ENCODE measurements at places on chromosomes 5 and 9.

- DNase-seq = no peak
Observed at GRCh38 chr9:110069326-110070248, 138.4 kb downstream of the C9orf152 start.

DNA sequence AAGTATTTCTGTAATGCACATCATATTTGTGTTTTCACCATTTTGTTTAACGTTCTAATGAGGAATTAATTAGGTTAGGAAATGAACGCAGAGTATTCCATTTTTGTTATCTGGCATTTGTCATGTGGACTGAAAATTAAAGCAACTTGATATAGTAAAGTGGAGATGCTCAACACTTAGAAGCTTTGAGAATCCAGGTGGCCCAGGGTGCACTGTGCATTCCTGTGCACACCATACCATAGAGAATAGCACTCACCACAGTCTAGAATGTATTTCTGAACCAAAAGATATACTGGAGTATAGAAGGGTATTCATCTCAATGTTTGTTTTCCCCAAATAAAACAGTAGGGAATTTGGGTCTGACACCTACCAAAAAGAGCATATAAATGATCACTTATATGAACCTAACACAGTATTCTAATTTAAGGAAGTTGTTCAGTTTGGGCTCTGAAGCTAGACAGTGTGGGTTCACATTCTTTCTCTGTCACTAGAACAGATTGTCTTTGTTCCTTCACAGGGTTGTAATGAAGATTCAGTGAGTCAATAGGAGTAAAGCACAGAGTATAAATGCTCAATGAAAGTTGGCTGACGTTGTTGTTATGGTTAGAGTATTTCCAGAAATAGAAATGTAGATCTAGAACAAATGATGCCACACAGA is 125.6 kb upstream of the DMRT1 start:
- DNase-seq = no peak

DNA sequence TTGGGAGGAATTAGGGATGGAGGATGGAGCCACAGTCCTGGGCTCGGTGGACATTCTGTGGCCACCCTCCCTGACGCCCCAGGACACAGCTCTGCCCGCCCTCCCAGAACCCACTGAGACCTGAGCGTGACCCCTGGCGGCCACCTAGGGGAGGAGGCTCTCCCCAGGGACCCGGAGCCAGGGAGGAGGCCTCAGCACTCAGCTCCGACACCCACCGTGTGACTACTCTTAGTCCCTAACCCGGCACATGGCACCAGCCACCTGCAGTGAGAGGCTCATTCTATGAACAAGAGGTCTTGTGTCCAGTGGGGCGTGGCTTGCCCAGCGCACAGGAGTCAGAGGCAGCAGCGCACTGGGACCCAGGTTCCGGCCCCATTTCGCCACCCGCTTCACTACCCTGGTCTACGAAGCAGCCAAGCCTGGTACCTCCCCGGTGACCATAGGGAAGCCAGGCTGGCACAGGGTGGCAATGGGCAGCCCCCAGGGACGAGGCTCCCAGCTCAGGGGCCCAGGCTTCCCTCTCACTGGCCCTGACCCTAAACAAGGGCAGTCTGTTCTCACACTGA is 10.2 kb downstream of the SARDH start:
- DNase-seq = no peak

DNA sequence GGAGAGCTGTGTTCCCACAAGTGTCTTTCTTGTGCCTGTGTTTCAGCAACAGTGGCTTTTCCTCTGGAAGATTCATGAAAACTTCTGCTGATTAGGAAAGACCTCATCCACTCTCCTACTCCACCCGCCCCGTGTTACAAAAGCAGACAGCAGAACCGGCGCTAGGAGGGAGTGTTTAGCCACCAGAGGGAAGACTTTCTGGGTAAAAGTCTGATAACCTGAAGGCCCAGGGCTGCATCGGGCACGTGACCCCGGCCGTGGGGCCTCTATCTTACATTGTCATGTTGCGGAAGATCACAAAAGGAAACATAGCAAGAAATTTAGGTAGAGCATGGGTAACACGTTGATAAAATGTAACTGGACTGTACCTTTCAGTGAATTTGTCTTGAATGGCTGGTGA is 32.0 kb upstream of the DMRT2 start:
- peak; percentile 20 for DNase-seq

DNA sequence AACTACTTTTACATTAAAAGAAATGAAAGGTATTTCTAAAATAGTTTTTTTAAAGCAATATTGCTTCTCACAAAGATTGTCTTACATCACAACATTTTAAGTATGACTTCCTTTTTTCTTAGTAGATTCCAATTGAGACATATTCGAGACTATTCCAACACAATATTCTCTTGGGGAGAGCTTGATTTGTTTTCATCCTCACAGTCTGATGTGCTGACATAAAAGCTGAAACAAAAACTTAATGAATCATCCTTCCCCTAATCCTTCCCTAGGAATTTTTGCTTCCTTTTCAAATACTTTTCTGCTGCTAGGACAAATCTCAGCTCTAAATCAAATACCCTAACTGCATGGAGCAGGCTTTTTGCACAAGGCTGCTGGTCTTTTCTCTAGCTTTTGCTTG is 245.8 kb upstream of the MAP3K1 start:
- DNase-seq = no peak

GRCh38 chr5:147887026-147887627 is 8.6 kb downstream of the SCGB3A2 start:
- DNase-seq = no peak

GRCh38 chr9:589723-590122 is 251.8 kb upstream of the DMRT1 start:
- DNase-seq = no peak

DNA sequence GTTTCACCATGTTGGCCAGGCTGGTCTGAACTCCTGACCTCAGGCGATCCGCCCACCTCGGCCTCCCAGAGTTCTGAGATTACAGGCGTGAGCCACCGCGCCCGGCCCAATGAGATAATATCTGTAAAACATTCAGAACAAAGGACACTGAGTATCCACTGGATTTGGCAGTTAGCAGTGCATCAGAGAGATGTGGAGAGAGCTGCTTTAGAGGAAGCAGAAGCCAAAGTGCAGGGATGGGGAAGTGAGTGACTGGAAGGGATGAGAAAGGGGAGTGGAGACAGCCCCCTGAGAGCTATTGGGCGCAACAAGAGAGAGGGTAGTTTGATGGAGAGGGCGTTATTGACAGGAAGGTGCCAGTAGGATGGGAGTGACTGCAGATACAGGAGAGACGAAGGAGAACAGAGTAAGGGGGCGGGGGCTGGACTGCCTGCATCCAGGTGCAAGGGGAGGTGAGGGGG is 157.5 kb upstream of the SHB start:
- no peak for DNase-seq

DNA sequence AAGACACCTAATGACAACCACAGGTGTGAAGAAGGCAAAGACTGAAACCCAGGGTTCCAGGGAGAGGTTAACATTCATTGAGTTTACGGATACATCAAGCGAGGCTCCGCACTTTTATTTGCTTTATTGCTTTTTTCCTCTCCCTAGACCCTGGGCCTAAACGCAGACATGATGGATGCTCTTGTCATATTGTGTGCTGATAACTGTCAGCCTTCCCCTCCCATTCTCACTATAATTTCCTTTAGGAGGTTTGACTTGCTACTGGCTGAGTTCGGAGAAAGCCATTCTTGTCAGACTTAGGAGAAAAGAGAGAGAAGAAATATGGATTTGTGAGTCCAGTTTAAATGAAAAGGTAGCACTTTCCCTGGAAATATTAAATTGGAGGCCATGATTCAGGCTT is 471.6 kb downstream of the DNAH5 start:
- DNase-seq = no peak

DNA sequence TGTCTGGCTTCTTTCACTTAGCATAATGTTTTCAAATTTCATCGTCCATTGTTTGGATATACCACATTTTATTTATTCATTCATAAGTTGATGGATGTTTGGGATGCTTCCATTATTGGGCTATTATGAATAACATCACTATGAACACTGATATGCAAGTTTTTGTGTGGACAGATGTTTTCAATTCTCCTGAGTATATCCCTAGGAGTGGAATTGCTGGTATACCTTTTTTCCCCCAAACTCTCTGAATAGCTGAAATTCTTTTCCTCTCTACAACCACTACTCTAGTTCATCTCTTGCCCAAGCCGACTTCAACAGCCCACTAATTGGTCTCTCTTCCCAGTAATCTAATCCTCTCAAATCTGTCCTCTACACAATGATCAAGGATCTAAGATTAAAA is 4.7 kb upstream of the ZFR start:
- no peak for DNase-seq

GRCh38 chr9:130668196-130668595 is 3.8 kb downstream of the PRDM12 start:
- no peak for DNase-seq

GRCh38 chr9:114007991-114008666 is 70.0 kb downstream of the AMBP start:
- no peak for DNase-seq

DNA sequence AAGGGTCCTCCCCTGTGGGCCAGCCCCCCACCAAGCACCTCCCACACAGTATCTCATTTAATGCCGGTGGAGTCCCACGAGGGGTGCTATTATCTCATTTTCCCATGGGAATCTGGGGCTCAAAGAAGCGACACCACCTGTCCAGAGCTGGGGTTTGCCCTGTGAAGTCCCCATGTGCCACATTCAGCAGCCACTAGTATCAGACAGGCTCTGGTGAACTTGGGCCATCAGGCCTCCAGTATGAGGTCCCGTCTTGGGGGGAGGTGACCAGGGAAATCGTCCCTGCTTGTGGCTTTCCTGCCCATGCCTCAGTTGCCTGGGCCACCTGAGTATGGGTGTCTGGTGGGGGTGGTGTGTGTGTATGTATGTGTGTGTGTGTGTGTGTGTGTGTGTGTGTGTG is 222.7 kb downstream of the PBX3 start:
- no peak for DNase-seq

- peak; percentile 48 for DNase-seq
Observed at GRCh38 chr5:137997726-137998213, 35.1 kb downstream of the FAM13B start.

DNA sequence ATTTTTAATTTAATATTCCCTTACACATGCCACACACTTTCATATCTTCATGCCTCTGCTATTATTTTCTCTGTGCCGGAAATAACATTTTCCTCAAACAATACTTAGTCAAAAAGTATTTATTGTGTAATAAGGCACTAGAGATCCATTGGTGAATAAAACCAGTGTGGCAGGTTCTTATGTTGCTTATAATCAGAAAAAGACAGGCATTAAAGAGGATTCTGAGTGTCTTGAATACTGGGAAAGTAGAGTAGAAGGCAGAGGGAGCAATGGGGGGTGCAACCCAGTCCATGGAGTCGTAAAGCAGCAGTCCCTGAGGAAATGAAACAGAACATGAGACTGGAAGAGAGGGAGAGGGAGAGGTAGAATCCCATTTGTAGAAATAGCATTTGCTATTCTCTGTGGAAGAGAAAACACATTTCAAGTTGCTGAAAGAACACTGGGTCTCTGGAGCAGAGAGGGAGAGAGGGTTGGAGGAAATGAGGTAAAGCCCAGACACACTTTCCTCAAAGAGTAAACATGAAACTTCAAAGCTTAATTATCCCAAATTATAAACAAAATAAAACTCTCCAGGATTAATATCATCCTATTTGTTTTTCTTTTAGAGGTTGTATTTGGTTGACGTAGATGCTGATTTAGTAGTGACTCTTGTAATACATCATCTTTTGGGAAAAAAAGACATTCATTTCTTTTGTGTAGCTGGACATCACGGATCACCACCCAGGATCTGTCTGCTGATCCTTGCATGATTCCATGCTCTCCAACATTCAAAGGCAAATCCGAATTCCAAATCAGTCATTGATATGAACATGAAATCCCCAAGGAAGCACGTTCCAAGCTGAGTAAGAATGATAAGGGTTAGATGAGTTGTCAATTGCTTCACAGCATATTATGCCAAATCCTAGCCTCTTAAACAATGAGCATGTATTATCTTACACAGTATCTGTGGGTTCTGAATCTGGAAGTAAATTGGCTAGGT is 37.4 kb upstream of the GRAMD2B start:
- no peak for DNase-seq

- DNase-seq = no peak
Observed at GRCh38 chr5:56698463-56699381, 116.6 kb upstream of the MAP3K1 start.

- no peak for DNase-seq
Observed at GRCh38 chr9:16575142-16575985, 295.1 kb downstream of the BNC2 start.

DNA sequence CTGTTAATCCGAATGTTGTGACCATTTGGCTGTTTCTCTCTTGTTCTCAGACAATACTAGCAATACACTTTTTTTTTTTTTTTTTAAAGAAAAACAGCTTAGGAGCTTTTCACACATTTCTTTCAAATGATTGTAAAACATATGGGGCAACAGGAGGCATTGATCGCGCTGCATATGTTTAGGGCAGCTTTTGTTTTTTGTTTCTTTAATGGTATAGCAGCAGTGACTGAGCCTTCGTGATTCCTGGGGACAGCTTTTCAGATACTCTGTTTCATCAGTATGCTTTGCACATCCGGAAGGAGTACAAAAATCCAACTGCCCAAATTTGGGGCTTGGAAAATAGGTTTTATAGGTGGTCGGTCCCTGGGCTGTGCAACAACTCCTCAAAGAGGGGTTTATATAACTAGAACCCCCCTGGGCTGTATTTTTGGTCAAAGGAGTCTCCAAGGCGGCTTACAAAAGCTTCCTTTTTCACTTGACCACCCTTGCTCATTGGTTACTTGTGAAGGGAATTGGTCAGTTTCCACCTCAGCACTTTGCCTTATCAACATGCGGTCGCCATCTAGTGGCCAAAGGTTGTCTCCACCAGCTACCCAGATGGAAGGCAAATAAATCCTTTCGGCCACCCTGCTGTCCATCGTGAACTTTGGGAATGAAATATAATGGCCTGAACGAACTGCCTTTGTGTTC is 91.8 kb downstream of the PDE6A start:
- DNase-seq = peak; percentile 71

DNA sequence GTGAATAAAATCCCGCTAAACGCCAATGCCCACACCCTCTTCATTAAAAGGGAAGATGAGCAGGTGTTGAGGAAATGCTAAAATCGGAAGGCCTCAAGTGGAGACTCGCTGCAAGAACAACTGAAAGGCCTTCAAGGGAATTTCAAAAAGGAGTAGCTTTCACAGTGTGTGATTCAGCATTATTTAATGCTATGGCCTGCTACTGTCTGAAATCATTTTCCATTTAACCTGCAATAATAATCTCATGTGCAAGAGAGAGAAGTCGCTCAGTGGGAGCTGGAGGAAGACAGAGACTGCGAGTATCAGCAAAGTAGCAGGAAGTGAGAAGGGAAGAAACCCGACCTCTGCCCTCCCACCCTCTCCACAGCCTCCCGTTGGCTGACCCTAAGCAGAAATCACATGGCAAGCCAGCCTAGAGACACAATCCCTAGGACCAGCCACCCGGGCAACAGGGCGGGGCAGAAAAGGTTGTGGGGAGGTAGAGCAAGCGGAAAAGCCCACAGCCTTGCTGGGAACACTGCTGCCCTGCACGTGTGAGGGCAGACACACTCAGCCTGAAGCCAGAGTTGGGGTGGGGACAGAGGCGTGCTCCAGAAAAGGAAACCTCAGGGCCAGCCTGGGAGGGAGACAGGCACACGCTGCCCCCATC is 39.9 kb upstream of the CTSL start:
- no peak for DNase-seq

GRCh38 chr5:45417285-45417998 is 278.7 kb downstream of the HCN1 start:
- DNase-seq = no peak

- no peak for DNase-seq
Observed at GRCh38 chr5:1541702-1542400, 18.1 kb upstream of the LPCAT1 start.
